ENCODE measurements at places on chromosomes 6 and 20. TPM values are rescaled to one million over a fixed set of nuclear protein-coding genes. Genes with fewer than 3 reads are reported as not detected.
A peak's percentile ranks its signal among the peaks of the same experiment; 100 is the strongest.

The ANKRD66 gene
- not detected for total RNA-seq

The PSMB9 gene
- 11.5 TPM for total RNA-seq

The C6orf141 gene
- total RNA-seq, result 5.7 TPM

The SPATA2 gene
- total RNA-seq, result 3.4 TPM

The KIF25 gene
- total RNA-seq, result not detected

- no peak for DNase-seq
Observed at GRCh38 chr6:162899148-162899547, 171.4 kb downstream of the PACRG start.

DNA sequence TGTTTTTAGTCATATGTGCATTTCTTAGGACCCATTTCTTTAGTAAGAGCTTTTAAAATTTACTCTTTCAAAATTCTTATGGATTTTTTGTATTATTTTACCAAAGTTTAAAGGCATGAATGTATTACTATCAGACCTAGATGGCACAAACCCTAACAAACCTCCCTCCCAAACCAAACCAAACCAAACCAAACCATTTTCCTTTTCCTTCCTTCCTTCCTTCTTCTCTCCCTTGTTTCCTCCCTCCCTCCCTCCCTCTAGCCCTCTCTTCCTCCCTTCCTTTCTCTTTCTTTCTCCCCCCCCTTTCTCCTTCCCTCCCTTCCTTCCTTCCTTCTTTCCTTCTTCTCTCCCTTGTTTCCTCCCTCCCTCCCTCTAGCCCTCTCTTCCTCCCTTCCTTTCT, 1001.8 kb upstream of the CITED2 start:
- DNase-seq, result no peak

GRCh38 chr6:38773338-38773737, 58.2 kb downstream of the DNAH8 start:
- DNase-seq, result no peak

GRCh38 chr6:11353921-11354389, 121.5 kb upstream of the NEDD9 start:
- DNase-seq, result peak; percentile 29

DNA sequence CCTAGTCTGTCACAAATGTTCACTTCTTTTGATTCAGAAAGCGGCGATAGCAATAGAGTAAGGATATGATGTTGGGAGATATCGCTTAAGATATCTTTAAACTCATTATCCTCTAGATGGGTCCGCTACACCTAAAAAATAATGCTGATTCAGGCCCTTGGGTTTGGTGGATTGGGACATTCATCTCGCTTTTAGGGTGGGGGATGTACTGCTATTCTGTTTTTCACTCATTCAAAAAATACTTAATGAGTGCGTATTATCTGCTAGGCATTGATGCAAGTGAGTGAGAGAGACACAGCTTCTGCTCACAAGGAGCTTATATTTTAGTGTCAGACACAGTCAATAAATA, 118.3 kb upstream of the SUPT3H start:
- no peak for DNase-seq

DNA sequence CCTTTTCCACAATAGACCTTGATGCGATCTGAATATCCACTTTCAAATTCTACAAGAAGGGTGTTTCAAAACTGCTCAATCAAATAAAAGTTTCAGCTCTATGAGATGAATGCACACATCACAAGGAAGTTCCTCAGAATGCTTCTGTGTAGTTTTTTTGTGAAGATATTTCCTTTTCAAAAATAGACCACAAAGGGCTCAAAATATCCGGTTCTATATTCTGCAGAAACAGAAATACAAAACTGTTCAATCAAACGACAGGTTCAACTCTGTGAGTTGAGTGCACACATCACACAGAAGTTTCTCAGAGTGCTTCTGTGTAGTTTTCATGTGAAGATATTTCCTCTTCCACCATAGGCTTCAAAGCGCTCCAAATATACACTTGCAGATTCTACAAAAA, 293.9 kb upstream of the DEFB115 start:
- no peak for DNase-seq

DNA sequence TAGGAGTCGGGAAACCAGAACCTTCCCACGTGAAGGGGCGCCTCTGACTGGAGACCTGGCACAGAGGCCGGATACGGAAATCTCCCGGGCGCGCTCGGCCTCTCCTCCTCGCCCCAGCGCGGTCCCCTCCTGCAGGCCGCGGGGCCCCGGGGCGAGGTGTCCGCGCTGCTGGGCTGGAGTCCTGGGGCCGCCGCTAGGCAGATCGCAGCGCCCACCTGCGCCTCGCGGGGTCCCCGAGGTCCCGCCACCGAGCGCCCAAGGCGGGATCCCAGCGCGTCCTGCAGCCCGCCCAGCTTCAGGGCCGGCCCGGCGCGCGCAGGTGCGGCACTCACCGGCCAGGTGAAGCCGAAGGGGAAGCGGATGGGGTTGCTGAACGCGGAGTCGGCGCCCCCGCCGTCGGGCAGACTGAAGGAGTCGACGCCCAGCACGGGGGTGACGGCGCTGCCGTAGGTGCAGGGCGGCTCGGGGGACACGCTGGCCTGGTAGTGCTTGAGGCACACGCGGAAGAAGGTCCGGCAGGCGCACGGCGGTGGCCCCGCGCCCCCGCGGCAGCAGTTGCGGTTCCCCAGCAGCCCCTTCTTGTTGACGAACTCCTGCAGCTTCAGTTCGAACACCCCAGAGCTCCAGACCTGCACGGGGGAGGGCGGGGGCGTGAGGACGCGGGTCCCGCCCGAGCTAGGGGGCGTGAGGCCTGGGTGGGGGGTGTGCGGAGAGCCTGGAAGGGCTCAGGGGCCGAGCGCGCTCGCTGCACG, 1.5 kb downstream of the DLL1 start:
- DNase-seq, result no peak

DNA sequence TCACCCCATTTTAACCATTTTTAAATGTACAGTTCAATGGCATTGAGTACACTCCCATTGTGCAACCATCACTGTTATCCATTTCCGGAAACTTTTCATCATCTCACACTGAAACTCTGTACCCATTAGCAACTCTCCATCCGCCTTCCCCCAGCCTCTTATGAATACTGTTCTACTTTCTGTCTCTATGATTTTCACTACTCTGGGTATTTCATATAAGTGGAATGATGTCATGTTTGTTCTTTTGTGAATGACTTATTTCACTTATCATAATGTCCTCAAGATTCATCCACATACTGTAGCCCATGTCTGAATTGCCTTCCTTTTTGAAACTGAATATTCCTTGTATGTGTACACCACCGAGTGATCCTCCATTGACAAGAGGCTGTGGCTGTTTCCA, 92.9 kb upstream of the TOX2 start:
- DNase-seq, result no peak

Measured in fibroblast of the aortic adventitia (primary cell).